ENCODE measurements at places on chromosomes 11 and 22.

- no peak for DNase-seq
Observed at GRCh38 chr11:94762208-94762607, 5.9 kb upstream of the AMOTL1 start.

DNA sequence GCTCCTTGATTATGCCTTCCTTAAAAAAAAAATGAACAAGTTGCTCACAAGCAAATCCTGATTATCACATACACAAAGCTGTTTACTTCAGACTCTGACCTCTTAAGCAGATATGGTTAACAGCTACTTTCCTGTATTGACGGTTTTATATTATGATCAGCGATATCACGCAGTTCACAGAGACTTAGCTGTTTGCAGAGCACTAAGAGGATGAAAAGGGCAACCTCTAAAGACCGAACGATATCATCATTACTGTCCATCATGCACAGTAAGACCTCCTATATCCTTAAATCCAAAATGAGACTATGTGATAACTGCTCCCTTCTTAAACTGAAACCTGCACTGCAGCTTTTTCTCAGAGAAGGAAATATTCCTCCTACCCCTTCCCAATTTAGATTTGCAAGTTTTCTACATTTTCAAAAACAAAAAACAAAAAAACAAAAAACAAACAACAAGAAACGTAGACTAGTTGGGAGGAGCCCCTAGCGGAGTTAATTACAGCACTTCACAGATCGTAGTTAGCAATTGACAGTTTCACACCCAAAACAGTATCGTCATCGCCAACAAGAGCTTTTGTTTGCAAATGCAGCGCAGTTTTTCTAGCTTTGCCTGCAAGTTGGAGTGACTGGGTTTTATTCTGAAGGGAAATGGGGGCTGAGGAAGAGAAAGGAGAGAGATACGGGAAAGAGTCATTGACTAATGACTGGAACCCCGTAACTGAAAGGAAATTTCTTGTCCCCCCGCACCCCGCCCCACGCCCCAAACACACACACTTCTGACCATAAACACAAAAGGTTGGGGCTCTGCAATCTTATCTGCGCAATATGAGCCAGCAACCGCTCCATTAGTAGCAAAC, 1.2 kb downstream of the DDX6 start:
- DNase-seq, result no peak

DNA sequence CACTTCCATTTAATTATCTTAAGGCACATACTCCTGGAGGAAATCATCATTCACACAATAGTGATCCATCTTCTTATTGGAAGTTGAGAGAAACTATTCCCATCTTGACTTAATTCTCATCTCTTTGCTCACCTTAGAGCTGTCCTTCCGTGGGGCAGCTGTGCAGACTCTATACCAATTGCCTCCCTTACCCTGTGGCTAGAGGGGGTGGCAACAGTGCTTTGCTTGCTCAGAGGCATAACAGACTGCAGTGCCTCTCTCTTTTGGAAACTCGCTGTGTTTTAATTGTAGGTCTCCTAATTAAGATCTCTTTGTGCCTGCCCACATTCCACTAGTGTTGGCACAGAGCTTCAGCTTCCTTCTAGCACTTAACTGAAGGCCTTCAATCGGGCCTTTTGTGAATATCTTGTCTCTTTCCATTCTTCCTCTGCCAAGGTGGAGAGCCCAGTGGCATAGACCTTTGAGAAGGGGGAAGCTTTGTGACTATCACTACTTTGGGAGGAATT, 5.5 kb downstream of the KMT2A start:
- DNase-seq, result no peak

DNA sequence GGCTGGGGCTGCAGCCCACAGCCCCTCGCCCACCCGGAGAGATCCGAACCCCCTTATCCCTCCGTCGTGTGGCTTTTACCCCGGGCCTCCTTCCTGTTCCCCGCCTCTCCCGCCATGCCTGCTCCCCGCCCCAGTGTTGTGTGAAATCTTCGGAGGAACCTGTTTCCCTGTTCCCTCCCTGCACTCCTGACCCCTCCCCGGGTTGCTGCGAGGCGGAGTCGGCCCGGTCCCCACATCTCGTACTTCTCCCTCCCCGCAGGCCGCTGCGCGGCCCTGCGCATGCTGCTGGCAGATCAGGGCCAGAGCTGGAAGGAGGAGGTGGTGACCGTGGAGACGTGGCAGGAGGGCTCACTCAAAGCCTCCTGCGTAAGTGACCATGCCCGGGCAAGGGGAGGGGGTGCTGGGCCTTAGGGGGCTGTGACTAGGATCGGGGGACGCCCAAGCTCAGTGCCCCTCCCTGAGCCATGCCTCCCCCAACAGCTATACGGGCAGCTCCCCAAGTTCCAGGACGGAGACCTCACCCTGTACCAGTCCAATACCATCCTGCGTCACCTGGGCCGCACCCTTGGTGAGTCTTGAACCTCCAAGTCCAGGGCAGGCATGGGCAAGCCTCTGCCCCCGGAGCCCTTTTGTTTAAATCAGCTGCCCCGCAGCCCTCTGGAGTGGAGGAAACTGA, 731 bp downstream of the GSTP1 start:
- DNase-seq, result no peak

- DNase-seq, result no peak
Observed at GRCh38 chr11:67282876-67283371, 6.2 kb upstream of the ANKRD13D start.

DNA sequence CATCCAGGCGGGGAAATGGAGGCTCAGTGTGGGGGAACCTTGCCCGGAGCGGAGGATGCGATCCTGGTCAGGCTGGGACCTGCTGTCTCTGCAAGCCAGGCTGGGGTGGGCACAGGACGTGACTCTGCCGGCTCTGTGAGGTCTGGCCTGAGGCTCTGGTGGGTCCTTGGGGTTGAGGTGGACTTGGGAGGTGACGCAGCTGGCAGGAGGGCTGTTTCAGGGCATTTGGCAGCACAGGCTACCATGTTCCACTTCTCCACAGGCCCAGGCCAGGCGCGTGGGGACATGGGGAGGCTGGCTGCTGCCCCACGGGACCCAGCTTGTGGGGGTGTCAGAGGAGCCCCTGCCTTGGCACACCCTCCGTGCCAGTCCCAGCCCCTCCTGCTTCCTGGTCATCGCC, 1199.7 kb downstream of the BRD1 start:
- DNase-seq, result no peak

DNA sequence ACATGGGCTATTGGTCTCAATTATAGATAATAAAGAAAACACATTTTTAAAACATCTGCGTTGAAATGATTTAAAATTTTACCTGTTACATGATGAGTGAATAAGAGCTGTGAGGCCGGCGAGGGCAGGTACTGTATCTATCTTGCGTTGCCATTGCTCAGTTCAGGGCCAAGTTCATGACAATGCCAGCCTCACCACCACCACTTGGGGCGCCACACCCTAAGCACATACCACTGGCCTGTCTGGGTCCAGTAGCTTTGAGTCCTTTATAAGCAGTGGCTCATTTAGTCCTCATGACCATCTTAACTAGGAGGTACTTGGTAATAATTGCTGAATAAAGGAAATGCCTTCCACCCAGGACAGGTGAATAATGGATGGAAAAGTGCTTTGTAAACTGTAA, 14.5 kb upstream of the MB start:
- no peak for DNase-seq

- no peak for DNase-seq
Observed at GRCh38 chr11:34335801-34336200, 22.0 kb downstream of the ABTB2 start.

All from NCI-H1930 (cell line).